Kidney (tissue), 22 donors: ENCODE measurements at places on chromosomes 2 and 18.

DNA sequence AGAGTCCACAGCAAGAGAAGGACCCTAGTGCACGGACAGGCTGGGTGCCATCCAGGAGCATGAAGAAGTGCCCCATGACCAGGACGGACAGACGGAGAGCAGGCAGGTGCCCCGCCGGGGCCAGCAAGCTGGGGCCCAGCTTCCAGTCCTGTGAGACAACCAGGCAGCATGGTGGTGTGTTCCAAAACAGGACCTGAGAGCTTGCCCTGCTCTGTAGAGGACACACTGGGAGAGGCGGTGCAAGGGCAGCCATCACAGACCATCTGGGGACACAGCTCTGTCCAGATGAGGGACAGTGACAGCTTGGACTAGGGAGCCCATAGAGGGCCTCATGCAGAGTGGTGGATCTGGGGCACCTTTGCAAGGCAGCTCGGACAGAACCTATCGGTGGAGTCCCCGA, 279.8 kb downstream of the EIPR1 start:
- no peak for DNase-seq

- no peak for DNase-seq
Measured at GRCh38 chr2:234808907-234809306, 142.9 kb upstream of the SH3BP4 start.

- DNase-seq = no peak
Measured at GRCh38 chr2:217685255-217685605, 317.6 kb downstream of the TNS1 start.

- no peak for DNase-seq
Measured at GRCh38 chr18:74456349-74457042, 612 bp downstream of the DIPK1C start.

DNA sequence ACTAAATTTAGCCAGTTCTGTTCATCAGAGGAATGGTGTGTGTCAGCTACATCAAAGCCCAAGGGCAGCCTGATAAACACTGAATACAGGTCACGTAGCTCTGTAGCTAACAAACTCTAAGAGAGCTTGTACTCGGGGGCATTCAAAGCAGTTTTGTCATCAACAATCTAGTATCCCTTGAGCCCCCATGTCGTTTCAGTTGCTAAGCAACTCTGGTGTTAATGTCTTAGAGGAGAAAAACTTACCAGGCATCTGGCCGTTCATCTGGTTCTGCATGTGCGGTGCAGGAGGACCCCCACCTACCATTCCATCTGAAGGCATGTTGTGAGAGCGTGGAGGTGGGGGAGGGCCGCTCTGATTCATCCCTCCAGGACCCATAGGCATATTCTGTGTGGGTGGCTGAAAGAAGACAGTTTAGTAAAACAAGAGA, 33.1 kb downstream of the SS18 start:
- no peak for DNase-seq

DNA sequence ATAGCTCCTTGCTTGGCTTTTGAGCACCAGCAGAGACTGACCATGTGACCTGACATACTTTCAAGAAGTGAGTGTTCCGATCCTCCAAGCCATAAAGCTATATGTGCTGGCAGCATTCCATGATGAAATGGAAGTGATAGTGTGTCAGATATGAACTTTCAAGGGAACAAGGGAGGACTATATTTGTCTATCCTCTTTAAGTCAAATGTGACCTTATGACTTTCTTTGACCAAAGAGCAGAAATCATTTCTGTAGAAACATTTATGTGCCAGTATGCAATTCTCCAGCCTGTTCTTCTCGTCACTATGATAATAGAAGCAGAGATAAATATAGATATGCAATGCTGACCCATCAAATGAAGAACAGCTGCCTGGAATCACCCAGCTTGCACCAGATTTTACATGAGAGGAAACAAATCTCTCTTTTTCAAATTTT, 14.4 kb downstream of the HYCC2 start:
- DNase-seq = no peak

DNA sequence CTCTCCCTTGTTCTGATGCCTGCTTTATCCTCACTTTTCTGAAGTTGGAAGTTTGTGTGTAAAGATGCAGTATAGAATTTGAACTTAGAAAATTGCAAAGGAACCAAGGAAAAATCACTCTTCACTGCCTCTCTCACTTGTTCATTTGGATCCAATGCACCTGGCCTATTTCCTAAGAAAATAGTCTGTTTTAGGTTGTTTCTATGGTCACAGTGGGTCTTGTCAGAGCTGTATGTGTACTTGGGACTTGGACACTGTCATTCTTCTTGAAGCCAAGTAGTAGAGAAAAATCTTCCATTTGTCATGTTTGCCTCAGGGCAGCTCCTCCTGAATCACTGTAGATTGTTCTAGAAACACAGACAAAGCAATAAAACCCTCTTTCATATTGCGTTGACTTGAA, 80.3 kb upstream of the SESTD1 start:
- DNase-seq = no peak

GRCh38 chr2:134218414-134218813, 35.5 kb upstream of the MGAT5 start:
- DNase-seq = no peak

- peak; percentile 48 for DNase-seq
Measured at GRCh38 chr2:144513388-144514101, 6.4 kb downstream of the ZEB2 start.

GRCh38 chr18:13871701-13872100, 43.6 kb downstream of the MC2R start:
- DNase-seq = no peak

GRCh38 chr2:224442071-224442967, 40.4 kb upstream of the FAM124B start:
- DNase-seq = peak; percentile 56
